CD4-positive, alpha-beta T cell treated with Interleukin-15 for 4 hours (primary cell): ENCODE measurements at places on chromosomes 16 and 17.
A peak's percentile ranks its signal among the peaks of the same experiment; 100 is the strongest.

DNA sequence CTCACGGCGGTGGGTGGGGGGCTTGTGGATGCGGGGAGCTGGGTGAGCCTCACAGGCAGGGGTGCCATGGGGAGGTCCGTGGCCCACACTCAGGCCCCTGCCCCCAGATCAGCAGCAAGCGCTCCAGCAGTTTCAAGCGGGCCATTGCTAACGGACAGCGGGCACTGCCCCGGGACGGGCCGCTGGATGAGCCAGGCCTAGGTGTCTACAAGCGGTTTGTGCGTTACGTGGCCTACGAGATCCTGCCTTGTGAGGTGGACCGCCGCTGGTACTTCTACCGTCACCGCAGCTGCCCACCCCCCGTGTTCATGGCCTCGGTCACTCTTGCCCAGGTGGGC, 1.1 kb downstream of the RHBDL1 start:
- no peak for DNase-seq

- DNase-seq, result peak; percentile 64
These were observed 30.0 kb upstream of the RNF43 start for GRCh38 chr17:58447039-58447975.

- no peak for DNase-seq
These were observed 168.5 kb downstream of the KATNIP start for GRCh38 chr16:27718201-27719105.

DNA sequence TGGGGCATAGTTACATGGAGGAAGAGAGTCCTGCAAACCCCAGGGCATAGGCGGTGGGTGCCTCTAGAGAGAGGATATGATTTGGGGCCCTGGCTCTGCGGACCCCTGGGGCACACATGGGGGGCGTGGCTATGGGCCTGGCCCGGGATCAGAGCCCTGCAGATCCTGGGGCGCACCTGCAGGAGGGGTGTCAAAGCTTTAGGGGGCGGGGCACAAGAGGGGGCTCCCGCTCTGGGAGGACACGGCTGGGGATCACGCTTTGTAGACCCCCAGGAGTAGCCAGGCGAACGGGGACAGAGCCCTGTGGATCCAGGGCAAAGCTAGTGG, 497 bp downstream of the BCL7C start:
- DNase-seq, result no peak

GRCh38 chr17:14481664-14482063, 180.8 kb downstream of the HS3ST3B1 start:
- DNase-seq, result no peak

DNA sequence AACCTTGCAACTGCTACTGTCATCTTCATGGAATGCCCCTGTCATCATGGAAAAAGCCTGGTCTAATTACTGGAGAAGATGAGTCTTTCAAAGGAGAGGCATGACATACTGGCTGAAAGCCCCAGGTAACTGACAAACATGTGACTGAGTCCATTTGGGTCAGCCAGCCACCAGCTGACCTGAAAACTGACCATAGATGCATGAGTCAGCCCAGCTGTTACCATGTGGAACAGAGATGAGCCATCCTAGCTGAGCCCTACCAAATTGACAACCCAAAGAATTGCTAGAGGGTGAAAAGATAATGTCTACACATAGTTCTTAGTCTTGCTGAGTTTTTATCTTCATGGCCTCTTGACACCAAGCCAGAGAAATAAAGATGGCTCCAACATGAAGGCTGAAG, 311.8 kb downstream of the UTP18 start:
- no peak for DNase-seq

DNA sequence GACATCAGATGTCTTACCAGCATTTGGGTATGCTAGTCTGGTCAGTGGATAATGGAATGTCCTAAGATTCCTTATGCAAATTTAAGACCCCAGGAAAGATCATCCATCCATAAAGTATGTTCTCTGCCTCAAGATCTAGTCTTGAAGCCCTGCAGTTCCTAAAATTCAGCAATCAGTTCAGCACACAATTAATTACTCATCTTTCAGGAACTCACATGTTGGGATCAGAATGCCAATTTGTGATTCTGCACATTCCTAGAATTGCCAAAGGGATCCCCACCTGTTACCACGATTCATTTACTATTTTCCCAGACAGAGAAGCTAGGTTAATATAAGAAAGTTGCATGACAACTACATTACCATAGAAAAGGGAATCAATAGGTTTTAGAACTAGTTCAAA, 3.2 kb downstream of the OR2C1 start:
- DNase-seq, result no peak

DNA sequence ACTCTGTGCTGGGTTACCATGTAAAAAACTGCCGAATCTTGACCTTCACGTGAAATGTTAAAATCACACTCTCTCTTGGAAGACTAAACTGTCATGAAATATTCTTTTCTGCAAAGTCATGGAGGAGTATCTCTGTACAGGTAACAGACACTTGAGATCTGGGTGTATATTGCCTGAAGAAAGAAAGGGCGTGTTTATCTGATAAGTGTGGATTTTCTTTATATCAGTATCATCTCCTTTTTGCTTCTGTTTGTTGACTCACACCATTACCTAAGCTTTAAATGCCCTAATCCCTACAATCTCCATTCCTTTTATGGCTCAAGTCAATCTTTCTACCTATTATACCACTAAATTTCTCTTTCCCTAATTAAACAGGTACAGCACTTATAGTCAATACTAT, 673.2 kb upstream of the SOX9 start:
- DNase-seq, result no peak

DNA sequence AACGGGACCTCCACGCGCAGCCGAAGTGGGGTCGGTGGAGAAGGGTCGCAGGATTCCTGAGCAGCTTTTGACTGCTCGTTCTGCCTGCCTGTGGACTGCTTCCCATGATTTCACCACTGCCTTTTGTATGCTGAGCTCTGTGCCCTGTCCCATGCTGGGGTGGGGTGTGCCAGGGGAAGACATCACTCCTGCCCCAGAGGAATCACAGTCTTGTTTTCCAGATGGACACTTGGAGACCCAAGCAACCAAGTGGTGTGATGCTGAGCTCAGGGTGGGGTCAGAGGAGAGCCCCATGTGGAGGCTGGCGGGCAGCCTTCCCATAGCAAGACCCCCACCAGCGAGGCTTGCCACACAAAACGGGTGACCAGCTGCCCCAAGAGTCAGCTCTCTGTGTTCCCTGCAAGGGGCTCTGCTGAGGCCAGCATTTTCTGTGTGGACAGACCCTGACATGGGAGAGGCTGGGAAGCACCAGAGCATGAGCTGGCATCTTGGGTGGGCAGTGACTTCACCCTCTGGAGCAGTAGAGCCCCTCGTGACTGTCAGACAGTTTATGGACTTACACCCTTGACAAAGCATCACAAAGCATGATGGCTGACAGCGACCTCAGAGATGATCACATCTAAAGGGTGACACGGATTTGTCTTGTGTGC, 111.9 kb downstream of the GNAO1 start:
- no peak for DNase-seq

DNA sequence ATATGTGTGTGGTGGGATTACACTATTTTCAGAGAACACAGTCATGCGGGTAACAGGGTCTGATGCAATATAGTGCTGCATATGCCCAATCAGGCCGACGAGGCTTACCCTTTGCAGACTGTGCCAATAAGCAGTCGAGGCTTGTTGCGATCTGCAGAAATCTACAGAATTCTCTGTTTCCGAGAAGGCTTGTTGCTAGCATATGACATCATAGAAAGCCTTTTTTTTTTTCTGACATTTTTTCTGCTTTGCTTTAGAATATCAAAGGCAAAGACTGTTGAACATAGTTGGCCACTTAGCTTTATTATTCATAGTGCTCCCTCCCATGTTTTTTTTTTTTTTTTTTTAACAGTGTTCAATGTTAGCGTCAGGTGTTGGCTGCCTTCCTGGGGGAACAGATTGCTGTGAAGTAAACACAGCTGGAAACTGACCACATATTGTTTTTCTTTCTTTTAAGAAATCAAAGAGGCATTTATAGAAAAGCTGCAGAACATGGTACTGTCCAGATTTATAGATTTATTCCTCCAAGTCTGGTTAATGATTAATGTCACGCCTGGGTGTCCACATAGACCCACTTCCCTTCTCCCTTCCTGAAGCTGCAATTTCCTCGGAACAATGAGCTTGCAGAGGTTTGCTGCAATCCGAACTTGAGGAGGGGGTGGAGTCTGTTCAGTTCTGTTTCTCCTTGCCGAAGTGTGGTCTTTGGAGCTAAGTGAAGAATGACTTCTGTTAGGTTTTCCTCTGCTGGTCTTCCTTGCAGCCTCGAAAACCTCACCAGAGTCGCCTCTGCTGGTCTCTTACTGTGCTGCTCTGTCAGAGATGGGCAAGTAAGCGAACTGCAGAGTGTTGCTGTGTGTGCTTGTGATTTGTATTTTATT, 87.3 kb downstream of the MAP2K6 start:
- no peak for DNase-seq

- DNase-seq, result no peak
These were observed 42.3 kb downstream of the CRLF3 start for GRCh38 chr17:30782206-30782605.

GRCh38 chr16:26983426-26983825, 83.3 kb upstream of the C16orf82 start:
- DNase-seq, result no peak

GRCh38 chr16:66635406-66635805, 30.9 kb downstream of the CMTM3 start:
- no peak for DNase-seq

DNA sequence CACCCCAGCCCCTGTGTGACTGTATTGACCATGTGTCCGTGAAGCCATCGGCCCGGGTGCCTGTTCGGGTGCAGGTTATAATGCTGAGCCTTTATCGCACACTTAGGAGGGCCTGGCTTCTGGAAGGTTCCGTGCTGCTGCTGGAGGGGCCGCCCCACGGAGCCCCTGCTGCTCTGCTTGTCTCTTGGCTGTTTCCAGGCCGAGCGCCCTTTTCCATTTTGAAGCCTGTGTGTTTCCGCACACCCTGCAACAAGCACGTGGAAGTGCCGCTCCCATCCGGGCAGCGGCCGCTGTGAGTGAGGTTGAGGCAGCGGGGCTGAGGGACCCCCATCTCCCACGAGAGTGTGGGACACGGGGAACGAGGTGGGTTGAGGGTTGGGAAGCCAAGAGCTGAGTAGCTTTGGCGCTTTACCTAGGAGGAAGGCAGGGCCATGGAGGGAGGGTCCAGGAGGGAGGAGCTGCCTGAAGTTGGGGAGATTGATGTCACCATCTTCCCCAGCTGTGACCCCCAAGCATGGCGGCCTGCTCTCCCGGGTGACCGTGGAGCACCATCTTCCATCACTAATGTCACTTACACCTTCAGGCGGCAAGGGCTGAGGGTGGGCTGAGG, 200.1 kb upstream of the GSE1 start:
- DNase-seq, result no peak

- DNase-seq, result no peak
These were observed 656.5 kb upstream of the SALL1 start for GRCh38 chr16:51807551-51807950.

GRCh38 chr17:73211745-73212144, 18.9 kb downstream of the COG1 start:
- peak; percentile 69 for DNase-seq

DNA sequence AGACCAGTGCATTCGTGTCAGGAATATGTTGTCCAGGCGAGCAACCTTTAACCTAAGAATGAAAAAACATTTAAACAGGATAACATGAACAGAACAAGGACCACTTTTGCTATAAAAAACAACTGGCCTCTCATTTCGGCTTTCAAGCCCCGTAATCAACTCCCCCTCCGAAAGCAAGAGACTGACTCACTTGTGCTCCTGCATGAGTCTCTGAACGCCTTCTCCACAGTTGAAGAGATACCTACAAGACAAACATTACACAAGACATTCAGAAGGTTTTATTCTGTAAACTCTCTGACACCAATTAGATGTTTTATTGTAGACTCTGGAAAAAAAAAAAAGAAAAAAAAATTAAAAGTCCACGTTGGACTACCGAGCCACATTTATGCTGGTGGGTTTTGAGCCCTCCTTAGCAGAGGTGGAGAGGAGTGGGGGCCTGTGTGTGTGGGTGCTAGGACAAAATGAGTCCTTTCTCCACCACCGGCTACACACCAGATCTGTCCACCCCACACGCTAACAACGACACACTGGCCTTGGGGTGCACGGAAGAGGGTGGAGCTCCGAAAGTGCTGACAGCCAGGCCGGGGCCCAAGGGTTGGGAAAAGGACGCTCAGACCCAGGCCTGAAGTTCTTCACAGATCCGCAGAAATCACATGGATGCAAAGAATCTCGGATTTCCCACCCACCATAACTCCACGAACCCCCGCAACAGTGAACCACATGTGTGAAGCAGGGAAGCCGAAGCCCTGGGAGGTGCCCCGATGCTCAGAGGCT, 759 bp downstream of the ELAC2 start:
- no peak for DNase-seq

DNA sequence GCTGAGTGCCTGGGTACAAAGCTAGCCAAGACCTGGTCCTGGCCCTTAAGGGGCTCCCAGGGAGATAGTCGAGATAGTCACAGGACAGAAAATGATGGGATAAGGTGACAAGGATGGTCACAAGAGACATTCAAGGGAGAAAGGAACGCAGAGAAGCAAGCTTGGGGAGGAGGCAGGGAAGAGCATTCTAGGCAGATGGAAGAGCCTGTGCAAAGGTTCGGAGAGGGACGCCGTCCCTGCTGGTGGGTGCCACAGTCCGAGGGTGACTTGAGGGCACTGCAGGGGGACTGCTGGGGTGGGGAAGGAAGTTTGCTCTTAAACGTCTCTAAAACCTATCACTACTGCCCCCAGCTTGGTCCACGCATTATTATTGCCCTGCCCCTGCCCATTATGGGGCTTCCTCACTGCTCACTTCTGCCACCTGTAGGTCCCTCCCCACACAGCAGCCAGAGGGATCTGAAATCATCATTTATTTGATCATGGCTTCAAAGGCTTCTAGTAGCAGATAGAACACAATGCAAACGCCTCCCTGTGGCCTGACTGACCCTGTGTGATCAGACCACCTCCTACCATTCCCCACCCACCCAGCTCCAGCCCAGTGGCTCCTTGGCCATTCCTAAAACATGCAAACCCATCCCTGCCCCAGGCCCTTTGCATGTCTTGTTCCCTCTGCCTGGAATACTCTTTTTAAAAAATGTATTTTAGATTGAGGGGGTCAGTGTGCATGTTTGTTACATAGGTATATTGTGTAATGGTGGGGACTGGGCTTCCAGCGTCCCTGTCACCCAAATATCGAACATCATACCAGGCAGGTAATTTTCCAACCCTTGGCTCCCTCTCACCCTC, 60.3 kb downstream of the RMI2 start:
- DNase-seq, result peak; percentile 34
